ENCODE measurements at places on chromosomes 7 and 10.

- DNase-seq, result no peak
Measured at GRCh38 chr7:13179775-13180523, 492.5 kb downstream of the ARL4A start.

DNA sequence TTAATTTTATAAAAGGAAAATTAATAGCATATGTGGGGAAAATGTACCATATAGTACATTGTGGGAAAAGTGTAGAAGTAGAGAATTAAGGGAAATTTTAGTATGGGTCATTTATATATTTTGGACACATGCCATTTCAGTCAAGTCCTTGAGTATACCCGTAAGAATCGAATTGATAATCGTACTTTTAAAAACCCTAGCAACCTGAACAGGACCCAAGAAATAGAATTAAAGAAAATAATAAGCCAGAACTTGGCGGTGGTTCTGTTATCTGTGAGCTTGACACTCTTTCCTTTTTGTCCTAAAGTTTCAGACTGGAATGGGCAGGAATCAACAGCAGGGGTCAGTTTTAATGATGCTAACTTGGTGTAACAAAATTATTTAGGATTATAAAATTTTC, 221.0 kb downstream of the CDK14 start:
- no peak for DNase-seq

DNA sequence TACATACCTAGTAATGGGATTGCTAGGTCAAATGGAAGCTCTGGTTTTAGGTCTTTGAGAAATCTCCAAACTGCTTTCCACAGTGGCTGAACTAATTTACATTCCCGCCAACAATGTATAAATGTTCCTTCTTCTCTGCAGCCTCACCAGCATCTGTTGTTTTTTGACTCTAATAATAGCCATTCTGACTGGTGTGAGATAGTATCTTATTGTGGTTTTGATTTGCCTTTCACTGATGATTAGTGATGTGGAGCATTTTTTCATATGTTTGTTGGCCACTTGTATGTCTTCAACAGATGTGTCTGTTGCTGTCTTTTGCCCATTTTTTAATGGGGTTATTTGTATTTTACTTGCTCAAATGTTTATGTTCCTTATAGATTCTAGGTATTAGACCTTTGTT, 675.5 kb downstream of the SUGCT start:
- no peak for DNase-seq

DNA sequence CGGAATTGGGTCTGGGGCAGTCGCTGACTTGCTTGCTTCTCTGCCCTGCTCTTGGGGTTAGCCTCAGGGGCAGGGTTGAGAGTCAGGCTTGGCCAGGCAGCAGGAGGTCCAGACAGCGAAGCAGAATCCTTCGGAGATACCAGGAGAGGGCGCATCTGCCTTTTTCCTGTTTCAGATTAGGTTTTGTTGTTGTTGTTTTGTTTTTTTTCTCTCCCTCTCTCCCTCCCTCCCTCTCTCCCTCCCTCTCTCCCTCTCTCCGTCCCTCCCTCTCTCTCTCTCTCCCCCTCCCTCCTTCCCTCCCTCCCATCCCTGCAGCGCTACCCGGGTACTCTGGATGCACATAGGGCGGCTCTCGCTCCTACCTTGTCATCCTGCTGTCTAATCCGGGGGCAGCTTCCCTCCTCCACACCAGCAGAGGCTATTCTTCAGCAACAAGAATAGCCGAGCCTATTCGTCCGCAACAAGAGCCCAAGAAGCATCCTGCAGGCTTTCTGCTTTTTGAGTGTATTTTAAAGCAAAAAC, 758 bp upstream of the OPTN start:
- DNase-seq, result no peak

GRCh38 chr7:7761340-7761973, 43.0 kb upstream of the RPA3 start:
- no peak for DNase-seq

GRCh38 chr10:124324451-124324850, 94.3 kb downstream of the OAT start:
- peak; percentile 68 for DNase-seq

- no peak for DNase-seq
Measured at GRCh38 chr7:29881724-29882123, 75.4 kb downstream of the WIPF3 start.

GRCh38 chr10:30827531-30828120, 198.1 kb upstream of the LYZL2 start:
- no peak for DNase-seq

DNA sequence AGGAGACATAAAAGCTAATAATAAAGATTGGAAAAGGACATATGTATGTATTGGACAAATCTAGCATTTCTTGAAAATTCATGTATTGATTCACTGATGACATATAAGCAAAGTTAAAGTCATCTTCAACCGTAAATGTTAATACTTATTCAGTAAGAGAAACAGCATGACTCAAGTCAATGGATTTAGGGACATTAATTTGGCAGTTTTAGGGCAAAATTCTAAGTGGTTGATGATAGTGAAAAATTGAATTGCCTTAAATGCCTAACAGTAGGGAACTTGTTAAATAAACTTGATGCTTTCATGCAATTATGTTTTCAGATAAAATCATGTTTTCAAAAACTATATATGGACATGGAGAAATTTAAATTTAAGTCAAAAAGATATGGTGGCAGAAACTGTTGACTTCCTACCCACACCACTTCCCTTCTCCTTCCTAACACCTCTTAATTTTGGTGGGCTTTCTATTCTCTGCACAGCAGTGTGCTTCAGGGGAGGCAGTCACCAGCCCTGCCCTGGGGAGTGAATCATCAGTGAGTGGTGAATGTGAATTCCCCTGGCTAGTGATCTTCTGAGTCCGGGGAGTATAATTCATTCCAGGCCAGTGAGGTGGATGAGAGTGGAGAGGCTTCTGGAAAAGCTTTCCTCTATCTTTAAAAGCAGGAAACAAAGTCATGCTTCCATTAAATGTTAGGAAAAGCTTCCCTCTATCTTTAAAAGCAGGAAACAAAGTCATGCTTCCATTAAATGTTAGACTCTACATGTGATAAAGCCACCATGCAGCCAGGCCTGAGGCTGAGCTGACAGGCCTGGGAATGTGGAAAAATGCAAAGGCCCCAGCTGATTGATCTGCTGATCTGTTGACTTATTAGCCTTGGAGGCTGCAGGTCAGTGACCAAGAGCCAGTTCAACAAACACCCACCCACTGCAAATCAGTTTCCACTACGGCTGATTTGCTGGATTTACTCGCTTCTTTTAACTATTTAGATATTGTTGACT, 25.2 kb upstream of the ITGB1 start:
- DNase-seq, result no peak

DNA sequence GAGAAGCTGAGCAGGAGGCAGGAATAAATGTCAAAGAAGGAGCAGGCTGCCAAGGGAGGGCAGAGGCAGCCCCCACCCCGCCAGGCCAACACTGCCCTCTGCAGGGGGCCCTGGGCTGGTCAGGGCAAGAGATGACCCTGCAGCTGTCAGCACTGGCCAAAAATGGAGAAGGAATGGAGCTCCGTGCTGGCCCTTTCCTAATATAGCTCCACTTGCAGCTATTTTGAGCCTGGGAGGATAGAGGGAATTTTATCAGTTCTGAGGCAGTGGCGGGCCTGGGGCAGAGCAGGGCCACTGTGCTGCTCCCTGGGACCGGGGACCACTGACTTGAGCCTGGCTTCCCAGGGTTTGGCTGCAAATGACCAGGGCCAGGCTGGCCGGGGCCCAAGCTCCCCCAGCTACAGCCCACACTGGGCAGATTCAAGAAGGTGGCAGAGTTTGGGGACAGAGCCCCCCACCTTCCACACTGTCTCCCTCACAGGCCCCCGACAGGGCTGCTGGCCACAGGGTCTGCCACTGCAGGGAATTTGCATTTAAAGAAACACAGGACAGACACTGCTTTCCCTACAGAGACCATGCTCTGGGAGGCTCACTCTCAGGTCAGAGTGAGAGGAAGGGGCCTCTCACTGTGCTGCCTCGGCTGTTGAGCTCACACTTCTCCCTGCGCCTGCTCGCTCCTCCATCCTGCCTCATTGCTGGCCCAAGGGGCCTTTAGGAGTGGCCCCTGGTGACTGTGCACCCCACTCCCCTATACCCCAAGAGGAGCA, 16.2 kb downstream of the LDB3 start:
- no peak for DNase-seq

- DNase-seq, result no peak
Measured at GRCh38 chr7:138223402-138223879, 147.2 kb downstream of the AKR1D1 start.

- no peak for DNase-seq
Measured at GRCh38 chr7:2331707-2332106, 17.5 kb upstream of the SNX8 start.

DNA sequence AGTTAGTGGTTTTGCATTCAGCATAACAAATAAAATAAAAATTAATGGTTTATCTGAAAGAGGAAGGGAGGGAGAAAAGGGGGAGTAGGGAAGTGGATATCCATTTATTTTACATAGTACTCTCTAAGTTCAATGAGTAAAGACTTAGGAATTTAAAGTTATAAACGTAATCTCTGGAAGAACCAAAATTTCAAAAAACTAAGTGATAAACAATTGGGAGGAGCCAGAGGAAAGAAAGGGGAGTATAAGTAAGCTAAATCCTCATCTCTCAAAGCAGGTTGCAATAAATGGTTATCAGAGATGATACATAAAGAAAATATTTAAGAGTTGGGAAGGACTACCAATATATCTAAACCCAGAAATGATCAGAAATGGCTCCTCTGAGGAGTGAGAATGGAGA, 46.4 kb downstream of the ANK3 start:
- DNase-seq, result no peak

DNA sequence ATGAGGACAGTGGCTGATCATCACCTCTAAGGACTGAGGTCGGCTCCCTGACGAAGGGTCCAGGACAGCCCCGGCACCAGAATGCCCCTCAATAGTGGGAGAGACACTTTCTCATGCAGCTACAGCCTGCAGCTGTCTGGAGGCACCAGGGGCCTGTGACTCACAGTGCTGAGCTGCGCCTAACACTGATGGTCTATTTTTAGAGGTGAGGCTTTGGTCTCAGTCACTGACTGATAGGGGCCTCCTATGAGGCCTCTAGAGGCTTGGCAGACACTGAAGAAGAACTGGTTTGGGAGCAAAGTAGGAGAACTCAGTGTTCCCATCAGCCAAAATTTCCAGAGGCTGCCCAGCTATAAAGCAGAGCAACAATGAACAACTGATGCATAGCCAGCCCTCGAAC, 130.1 kb downstream of the COBL start:
- DNase-seq, result no peak

DNA sequence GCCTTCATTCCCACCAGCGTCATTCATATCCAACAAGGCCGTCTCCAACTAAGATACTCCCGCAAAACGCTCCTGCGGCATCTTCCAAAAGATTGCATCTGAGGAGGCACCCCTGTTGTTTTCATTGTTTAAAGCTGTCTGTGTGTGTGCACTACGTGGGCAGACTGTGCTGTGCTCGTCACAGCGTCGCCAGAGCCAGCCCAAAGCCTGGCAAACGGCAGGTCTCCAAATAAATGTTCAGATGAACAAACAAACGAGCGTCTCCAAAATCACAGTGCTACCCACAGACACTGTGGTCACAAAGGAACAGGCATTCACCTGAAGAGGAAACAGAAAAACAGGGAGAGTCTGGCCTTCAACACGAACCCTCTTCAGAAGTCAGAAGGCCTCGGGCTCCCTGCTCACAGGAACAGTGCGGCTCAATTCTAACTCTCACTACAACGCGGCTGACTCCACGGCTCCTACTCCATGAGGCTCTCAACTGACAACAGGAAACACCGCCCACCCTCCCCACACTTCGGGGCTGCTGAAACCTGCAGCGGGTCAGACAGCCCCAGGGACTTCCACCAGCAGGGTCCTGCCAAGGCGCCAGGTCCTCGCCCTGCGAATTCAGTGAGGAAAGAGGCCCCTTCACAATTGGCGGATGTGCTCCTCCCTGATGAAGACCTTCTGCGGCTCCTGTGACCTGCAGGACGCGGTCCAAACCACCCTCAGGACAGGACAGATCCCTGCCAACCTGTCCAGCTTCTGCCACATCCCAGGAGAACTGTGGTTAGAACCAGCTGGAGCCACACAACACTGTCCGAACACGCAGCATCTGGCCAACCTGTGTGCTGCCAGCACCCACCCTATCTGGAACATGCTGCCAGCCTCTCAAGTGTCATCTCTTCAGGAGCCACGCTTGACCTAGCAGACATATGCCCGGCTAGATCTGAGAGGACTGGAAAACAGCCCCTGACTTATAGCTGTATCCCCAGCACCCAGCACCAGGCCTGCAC, 36.1 kb downstream of the MAD1L1 start:
- DNase-seq, result peak; percentile 65

DNA sequence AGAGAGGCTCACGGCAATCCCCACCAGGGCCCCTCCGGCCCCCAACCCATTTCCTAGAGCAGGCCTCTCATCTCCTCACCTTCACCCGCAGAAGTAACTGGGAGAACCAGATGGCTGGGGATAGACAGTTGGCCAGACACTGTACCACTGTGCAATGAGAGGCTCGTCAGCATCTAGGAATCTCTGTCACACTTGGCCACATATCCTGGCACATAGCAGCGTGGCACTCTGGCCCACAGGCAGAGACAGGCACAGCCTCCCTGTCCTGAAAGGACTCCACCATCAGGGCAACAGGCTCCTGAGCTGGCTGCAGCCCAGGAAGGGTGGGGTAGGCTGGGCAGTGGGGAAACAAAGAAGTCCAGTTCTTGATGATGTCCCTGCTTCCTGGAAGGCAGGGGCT, 45.8 kb downstream of the C10orf143 start:
- no peak for DNase-seq

GRCh38 chr7:31079126-31079823, 27.2 kb downstream of the ADCYAP1R1 start:
- no peak for DNase-seq

DNA sequence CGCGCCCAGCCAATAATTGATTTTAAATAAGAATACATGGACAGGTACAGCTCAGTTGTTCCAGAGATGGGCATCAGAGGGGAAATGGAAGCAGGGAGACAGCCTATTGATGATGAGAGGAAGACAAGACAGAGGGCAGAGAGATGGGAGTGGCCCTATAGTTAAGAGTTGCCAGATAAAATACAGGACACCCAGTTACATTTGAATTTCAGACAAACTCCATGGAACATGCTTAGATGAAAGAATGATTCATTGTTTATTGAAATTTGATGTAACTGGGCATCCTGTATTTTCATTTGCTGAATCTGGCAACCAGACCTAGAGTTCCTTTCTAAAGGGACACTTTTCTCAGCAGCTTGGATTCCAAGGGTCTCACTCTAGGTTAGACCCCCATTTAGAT, 341.1 kb downstream of the FRMD4A start:
- DNase-seq, result no peak

DNA sequence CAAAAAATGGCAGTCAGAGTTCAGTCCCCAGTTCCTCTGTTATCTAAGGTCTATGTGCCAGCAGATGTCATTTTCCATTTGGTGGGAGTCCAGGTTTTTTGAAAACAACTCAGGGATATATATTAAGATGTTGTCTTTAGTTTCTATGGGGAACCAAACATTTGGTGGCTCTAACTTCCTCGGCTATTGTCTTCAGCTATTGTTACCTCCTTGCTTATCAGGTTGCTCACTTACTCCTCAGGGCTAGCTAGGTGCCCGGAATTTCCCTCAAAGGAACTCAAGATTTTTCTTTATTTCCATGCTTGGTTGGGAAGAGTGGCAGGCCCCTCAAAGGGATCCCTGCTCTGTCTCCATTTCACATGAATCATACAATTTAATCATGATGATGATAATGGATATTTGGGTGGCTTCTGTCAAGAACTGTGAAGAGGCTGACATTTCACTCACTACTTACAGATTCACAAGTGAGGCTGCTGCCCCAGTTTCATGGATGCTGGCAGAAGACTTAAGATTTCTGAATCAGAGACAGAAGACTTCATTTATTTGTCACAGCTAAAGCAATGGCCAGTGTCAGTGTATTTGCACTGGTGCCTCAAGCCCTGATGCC, 182.8 kb downstream of the PKD1L1 start:
- DNase-seq, result no peak
